NCI-H774 (cell line): ENCODE measurements at places on chromosomes 2 and 18.

- DNase-seq, result no peak
Measured at GRCh38 chr2:88538362-88538917, 85.9 kb upstream of the FOXI3 start.

GRCh38 chr2:46831869-46832265 is 83.7 kb downstream of the MCFD2 start:
- DNase-seq, result no peak

DNA sequence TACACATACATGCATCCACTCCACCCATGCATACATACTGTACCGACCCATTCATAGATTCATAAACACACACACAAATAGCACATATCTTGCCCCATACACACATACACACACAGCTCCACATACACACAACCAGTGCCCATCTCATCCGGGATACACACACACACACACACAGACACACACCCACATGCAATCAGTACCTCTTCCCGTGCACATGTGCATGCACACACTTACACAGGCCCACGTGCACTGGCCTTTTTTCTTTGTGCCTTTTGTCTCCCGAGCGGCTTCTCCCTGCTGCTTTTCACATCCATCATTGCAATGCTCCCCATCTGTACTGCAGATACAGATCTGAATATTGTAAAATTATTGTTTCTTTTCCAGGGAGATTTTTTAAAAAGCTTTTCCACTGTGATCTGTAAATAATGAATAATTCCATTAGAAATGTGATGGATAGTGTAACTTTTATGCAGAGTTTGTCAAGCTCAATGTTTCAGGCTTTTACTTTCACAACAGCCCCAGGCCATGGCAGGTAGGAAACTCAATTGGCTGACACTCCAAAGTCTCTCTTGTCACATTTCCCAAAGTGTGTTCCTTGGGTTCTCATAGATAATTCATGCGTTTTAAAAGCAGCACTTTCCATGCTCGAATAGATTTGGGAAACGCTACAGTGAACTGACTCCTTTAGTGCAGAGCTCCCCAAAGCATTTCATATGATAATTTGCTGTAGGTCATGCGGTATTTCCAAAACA is 393.5 kb downstream of the CTNNA2 start:
- DNase-seq, result no peak

GRCh38 chr2:237222601-237223041 is 136.9 kb downstream of the COPS8 start:
- no peak for DNase-seq

GRCh38 chr2:36693825-36694224 is 2.7 kb upstream of the VIT start:
- no peak for DNase-seq

GRCh38 chr2:182852801-182853200 is 13.6 kb downstream of the FRZB start:
- DNase-seq, result no peak

DNA sequence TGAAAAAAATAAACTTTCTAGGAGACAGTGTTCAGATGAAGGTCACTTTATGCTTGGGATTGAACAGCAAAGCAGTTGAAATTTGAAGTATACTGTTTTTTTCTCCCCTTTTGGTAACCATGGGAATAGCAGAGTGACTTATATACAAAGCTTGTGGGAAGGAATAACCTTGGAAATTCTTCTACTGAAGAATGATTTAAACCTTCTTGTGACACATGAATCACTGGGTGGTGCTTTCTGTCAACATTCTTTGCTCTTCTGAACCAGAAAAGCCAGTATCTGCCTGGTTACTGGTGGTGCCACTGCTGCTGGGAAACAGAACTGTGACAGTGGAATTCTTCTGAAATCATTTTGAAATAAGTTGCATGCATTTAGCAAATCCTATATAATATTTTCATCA is 39.4 kb upstream of the RND3 start:
- no peak for DNase-seq

DNA sequence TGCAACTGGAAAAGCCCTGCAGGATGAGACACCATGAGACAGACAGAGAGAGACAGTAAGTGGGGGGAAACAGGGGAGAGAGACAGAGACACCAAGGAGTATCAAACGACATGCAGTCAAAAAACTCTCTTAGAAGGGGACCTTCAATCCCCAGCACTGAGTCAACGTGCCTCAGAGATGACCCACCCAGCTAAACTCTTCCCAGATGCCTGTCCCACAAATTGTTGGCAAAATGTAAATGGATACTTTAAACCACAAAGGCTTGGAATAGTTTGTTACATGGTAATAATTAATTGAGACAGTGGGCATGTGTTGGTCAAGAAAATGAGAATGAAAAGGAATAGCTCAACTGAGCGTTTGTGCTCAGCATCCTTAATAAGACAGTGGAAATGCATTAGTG is 98.3 kb downstream of the GRB14 start:
- DNase-seq, result no peak

- no peak for DNase-seq
Measured at GRCh38 chr2:63866009-63866709, 24.5 kb downstream of the UGP2 start.

GRCh38 chr18:8654503-8655451 is 45.5 kb downstream of the RAB12 start:
- DNase-seq, result no peak
